ENCODE measurements at places on chromosomes 12 and 14. TPM values are rescaled to one million over a fixed set of nuclear protein-coding genes. Genes with fewer than 3 reads are reported as not detected.

OTUB2 gene
- 1.5 TPM for total RNA-seq

RAP1B gene
- total RNA-seq: 121 TPM

CBLN3 gene
- total RNA-seq: 5.3 TPM

NGB gene
- total RNA-seq: not detected

BIN2 gene
- total RNA-seq: not detected

CAPZA3 gene
- total RNA-seq: not detected

LUM gene
- total RNA-seq: 217 TPM

RPGRIP1 gene
- under 0.01 TPM for total RNA-seq

CLEC6A gene
- total RNA-seq: not detected

GPR162 gene
- total RNA-seq: 11.8 TPM

PIK3C2G gene
- total RNA-seq: not detected

TAS2R14 gene
- 2.1 TPM for total RNA-seq

DDX55 gene
- 14.9 TPM for total RNA-seq

SLC25A21 gene
- total RNA-seq: 0.50 TPM

RND1 gene
- under 0.01 TPM for total RNA-seq

KRT3 gene
- not detected for total RNA-seq

ZNF891 gene
- 1.2 TPM for total RNA-seq
